ENCODE measurements at places on chromosomes 16 and 17.

DNA sequence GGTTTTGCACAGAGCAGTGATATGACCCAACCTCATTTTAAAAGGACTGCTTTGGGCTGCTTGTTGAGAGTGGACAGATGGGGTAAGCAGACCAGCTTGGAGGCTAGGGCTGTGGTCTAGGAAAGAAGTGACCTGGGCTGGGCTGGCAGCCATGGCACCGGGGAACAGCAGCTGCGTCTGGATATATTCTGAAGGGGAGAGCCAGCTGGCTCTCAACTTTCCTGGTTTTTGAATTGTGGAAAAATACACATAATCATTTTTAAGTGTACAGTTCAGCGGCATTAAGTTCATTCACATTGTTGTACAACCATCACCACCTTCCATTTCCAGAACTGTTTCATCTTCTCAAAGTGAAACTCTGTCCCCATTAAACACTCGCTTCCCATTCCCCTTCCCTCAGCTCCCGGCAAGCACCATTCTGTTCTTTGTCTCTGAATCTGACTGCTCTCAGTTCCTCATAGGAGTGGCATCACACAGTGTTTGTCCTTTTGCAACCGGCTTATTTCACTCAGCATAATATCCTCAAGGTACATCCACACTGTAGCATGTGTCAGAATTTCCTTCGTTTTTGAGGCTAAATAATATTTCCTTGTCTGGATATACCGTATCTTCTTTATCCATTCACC lies 113.2 kb downstream of the SPECC1 start:
- DNase-seq = no peak

DNA sequence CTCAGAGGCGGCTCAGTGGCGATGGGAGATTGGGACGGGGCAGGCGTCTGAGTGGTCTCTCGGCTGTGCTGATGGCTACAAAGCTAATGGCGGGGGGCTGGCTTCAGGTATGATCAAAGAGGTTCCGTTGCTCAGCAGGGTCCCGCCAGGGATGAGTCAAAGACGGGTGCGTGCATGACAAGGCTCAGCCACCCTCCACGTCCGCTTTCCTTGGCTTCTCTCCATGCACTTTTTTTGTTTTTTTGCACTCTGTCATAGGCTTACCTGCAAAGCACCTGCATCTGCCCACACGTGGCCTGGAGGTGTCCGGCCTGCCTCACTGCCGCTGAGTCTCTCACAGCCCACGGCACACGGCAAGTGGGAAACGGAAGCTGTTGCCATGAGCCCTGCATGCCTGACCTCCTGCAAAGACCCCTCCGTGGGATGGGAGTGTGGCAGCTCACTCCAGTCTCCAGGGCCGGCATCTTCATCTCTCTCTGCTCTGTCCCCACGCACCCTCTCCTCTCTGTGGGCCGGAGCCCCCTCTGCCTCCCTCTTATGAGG lies 85.5 kb upstream of the ZNF469 start:
- no peak for DNase-seq

DNA sequence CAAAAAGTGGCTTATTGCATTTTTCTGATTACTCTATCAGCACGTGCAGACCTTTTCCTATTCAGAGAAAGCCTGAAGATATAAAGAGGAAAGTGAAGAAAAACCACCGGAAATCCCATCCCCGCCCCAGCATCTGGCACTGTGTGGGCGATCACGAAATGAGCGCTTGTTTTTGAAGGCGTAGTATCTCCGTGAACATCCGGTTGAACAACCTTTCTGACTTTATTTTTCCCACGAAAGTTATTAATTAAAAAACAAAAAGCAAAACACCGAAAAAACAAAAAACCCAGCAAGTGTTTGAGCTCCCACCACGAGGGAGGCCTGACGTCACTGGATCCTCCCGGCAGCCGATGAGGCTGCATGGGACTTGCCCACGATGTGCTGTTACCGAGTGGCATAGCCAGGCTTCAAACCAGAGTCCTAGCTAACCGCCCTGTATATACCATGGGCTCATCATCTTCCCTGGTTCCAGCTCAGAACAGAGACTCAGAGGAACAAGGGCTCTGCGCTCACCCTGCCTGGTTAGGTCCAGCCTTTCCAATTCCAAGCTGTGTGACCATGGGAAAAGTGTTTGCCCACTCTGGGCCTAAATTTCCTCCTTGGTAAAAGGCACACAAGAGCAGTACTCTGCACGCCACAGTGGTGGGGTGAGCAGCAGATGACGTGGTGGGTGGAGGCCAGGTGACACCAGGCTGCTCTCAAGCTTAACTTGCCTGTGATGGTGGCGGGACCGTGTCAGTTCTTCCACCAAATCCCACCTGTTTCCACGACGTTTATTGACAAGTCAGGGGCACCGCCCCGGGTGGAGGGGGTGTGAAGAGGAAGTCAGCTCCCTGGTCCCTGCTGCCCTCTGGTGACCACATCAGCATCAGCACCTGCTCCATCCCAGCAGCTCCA lies 34.3 kb upstream of the IL21R start:
- DNase-seq = peak; percentile 79

GRCh38 chr17:30224419-30224960 lies 11.0 kb downstream of the SLC6A4 start:
- no peak for DNase-seq

DNA sequence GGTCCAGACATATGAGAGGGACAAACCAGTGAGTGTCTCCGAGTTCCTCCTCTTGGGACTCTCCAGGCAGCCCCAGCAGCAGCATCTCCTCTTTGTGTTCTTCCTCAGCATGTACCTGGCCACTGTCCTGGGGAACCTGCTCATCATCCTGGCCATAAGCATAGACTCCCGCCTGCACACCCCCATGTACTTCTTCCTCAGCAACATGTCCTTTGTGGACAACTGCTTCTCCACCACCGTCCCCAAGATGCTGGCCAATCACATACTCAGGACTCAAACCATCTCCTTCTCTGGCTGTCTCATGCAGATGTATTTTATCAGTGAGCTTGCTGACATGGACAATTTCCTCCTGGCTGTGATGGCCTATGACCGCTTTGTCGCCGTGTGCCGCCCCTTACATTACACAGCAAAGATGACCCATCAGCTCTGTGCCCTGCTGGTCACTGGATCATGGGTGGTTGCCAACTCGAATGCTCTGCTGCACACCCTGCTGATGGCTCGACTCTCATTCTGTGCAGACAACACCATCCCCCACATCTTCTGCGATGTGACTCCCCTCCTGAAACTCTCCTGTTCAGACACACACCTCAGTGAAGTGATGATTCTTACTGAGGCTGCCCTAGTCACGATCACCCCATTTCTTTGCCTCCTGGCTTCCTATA lies 19.2 kb downstream of the ZNF200 start:
- no peak for DNase-seq

- no peak for DNase-seq
Measured at GRCh38 chr17:15947271-15947670, 2.3 kb downstream of the ADORA2B start.

DNA sequence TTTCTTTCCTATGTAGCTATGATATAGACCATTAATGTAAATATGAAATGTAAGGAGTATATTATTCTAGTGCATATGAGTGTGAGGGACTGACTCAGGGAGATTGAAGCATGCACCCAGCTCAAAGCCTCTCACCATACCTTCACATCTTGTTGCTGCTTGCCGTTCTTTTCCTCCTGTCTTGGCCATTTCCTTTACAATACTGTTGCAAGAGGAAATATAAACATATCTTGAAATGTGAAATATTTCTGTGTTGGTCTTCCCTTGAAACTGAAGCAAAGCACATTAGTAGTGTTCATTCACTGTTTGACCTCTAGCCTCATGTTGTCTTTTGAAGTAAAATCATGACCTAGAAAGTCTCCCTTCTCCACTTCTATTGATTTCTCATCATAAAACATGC lies 46.6 kb downstream of the PHKB start:
- DNase-seq = no peak

- DNase-seq = no peak
Measured at GRCh38 chr16:85651629-85652430, 36.9 kb downstream of the GINS2 start.

DNA sequence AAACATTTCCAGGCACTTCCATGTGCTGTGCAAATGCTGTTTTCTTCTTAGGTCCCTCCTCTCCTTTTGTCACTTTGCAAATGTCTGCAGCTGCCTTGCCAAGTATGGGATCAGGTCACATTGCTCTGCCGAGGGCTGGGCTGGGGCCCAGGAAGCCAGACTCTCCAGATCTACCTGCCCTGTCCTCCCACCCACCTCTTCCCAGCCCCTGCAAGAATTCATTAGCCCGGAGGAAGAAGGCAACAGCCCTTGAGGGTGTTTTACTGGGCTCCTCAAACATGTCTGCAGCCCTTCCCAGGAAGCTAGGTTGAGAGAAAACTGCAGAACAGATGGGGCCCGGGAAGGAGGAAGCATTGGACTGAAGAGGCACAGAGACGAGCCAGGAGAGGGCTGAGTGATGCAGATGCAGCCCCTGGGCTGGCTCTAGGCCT lies 47.1 kb downstream of the WSB1 start:
- no peak for DNase-seq

DNA sequence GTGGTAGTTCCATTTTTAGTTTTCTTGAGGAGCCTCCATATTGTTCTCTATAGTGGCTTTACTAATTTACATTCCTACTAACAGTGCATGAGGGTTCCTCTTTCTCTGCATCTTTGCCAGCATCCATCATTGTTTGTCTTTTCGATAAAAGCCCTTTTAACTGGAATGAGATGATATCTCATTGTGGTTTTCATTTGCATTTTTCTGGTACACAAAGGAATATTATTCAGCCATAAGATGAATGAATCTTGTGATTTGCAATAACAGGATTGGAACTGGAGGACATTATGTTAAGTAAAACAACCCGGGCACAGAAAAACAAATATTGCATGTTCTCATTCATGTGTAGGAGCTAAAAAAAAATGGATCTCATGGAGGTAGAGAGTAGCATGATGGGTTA lies 31.6 kb downstream of the ITGAM start:
- DNase-seq = no peak

DNA sequence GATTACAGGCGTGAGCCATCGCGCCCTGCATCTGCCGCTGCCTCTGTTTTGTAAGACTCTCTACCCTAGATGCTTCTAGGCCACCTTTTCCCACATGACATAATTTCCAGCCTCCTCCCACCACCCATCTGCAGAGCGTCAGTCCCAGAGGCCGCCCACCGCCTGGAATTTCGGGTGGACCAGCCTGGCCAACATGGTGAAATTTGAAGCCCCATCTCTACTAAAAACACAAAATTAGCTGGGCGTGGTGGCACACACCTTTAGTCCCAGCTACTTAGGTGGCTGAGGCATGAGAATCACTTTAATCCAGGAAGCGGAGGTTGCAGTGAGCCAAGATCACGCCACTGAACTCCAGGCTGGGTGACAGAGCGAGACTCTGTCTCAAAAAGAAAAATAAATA lies 5.1 kb upstream of the CIBAR2 start:
- DNase-seq = no peak

GRCh38 chr17:72372185-72372584 lies 251.4 kb downstream of the SOX9 start:
- no peak for DNase-seq

Measured in frontal cortex (tissue), 4 donors.